GM12878 (cell line): ENCODE measurements at places on chromosomes 6 and 20. TPM values are rescaled to one million over a fixed set of nuclear protein-coding genes. Genes with fewer than 3 reads are reported as not detected.

Gene OVOL2
- total RNA-seq, result not detected in 2 replicates

Gene ARMC12
- 0.56 and 1.0 TPM in 2 replicates for total RNA-seq

Gene MDFI
- not detected in 2 replicates for total RNA-seq

Gene RAET1E
- not detected in 2 replicates for total RNA-seq

Gene ZNF831
- total RNA-seq, result 0.85 and 0.97 TPM in 2 replicates

Gene HLA-E
- total RNA-seq, result 390 and 409 TPM in 2 replicates

Gene SLC2A10
- not detected in 2 replicates for total RNA-seq

Gene FAM83D
- total RNA-seq, result 16.6 and 18.2 TPM in 2 replicates

Gene ZKSCAN4
- 5.8 and 6.4 TPM in 2 replicates for total RNA-seq

Gene C6orf132
- total RNA-seq, result 0.03 and 0.05 TPM in 2 replicates

Gene TAP1
- 177 and 194 TPM in 2 replicates for total RNA-seq

Gene SGK2
- 0.31 TPM in 1 of 2 replicates, not detected in the other for total RNA-seq

Gene EYA2
- not detected in 2 replicates for total RNA-seq

Gene RAB44
- 0.05 TPM in 1 of 2 replicates, not detected in the other for total RNA-seq

Gene JPH2
- not detected in 2 replicates for total RNA-seq

Gene SAMD3
- 0.43 and 0.44 TPM in 2 replicates for total RNA-seq

Gene CTAGE9
- not detected in 2 replicates for total RNA-seq

Gene GPR63
- total RNA-seq, result 3.6 and 3.8 TPM in 2 replicates

Gene SMOC2
- total RNA-seq, result 0.10 and 0.11 TPM in 2 replicates

Gene ZNF334
- 1.2 and 1.7 TPM in 2 replicates for total RNA-seq

Gene LY6G6C
- not detected in 2 replicates for total RNA-seq

Gene MYB
- 21.3 and 22.4 TPM in 2 replicates for total RNA-seq

Gene VSTM2L
- total RNA-seq, result 1.3 and 1.5 TPM in 2 replicates

Gene MATN4
- total RNA-seq, result not detected in 2 replicates

Gene OR12D3
- not detected in 2 replicates for total RNA-seq

Gene EPHA7
- total RNA-seq, result not detected in 2 replicates

Gene BPIFB4
- not detected in 2 replicates for total RNA-seq
